ENCODE measurements at places on chromosomes 2 and 18. TPM values are rescaled to one million over a fixed set of nuclear protein-coding genes. Genes with fewer than 3 reads are reported as not detected.

DNA sequence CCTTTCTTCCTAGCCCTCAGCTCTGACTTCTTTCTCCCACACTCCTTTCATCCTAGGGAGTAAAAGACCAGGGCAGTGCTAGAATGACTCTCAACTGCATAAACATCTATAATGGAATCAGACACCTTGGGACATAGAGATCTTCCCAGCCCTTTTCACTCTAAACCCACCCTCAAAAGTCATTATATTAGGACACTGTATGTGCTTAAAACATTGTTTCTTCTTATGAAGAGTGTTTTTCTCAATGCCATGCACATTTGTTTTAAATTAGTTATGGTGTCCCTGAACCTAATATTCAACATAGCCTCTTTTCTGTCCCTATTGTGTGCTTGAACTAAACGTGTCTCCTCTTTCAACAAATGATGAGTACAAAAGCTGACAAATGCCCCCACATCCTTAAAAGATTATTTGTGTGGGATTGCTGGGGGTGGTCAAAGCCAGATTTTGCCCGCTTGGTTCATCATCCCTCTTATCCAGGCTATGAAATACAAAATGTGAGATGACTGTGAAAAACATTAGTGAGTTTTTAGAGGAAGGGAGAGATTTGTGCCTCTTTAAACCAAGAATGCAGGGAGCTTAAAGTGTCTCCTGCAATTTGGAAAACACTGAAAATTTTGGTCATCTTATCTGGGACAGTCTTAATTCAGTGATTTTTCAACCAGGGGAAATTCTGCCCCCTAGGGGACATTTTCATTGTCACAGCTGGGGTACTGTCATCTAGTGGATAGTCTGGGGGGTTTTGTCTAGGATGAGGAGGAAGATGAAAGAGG is 29.0 kb downstream of the SERPINB5 start:
- no peak for ATAC-seq

GRCh38 chr18:33022370-33022769 is 249.5 kb upstream of the KLHL14 start:
- ATAC-seq = no peak

GRCh38 chr2:9678544-9678943 is 47.7 kb upstream of the YWHAQ start:
- ATAC-seq = no peak

Gene ESPNL
- total RNA-seq = 1.0 TPM

DNA sequence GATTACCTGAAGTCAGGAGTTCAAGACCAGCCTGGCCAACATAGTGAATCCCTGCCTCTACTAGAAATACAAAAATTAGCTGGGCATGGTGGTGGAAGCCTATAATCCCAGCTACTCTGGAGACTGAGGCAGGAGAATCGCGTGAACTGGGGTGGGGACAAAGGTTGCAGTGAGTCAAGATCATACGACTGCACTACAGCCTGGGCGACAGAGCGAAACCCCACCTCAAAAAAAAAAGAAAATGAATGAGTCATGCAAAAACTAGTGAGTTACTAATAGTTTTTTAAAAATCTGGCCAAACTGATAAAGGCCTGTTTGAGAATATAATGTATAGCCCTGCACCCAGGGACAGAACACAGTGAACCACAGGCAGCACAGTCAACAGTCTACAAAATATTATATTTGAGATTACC is 17.5 kb downstream of the AFG3L2 start:
- ATAC-seq = no peak

GRCh38 chr2:11790228-11790627 is 43.8 kb downstream of the LPIN1 start:
- ATAC-seq = peak; percentile 71

Gene PPP1R1C
- not detected for total RNA-seq

- no peak for ATAC-seq
Measured at GRCh38 chr2:188852772-188853171, 121.4 kb upstream of the COL3A1 start.

Gene TRIM43
- not detected for total RNA-seq

DNA sequence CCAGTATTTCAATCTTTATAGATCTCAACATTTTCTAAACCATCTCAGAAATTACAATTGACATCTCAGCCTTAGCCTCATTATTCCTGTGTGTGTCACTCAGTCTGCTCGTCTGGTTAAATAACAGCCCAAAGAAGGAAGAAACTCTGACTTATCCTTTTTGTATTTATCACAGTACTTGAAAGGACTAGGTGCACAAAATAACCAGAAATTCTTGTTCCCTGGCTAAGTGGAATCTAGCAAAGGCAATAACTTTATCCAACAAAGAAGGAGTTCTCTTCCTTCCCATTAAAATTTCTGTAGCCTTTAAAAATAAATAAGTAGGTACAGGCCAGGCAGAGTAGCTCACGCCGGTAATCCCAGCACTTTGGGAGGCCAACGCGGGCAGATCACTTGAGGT is 139.9 kb upstream of the PID1 start:
- no peak for ATAC-seq

Data from activated T-helper 17 cell treated with anti-CD3 and anti-CD28 coated beads, Interleukin-2, amount 50 U/mL, for 72 hours (primary cell).